ENCODE measurements at places on chromosomes 5 and 9.

DNA sequence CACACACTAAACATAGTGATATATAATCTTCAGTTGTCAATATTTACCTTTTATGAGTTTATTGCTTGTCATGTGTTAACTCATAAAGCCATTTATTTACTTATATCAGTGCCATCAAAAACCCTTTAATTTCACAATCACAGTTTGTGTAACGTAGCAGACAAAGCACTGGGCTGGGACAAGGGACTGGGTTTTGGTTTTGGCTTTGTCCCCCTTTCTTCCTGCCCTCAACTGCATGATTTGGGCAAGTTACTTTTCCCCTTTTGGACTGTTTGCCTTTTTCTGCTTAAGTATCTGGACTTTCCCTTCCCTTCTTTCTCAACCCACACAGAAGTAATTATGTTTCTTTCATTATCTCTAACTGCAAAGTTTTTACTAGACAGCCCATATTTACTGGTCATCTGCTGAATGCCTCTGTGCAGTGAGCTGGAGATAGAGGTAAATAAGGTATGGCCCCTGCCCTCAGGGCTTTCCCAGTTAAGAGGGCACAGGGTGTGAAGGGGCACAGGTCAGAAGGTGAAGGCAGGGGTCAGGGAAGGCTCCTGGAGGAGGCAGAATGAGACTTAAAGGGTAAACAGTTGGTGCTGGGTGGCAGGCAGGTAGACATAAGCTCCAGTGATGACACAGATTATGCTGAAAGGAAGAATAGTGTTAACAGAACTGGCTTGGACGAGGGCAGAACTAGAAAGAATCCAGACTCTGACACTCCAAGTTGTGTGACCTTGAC lies 14.8 kb upstream of the NR3C1 start:
- no peak for DNase-seq

DNA sequence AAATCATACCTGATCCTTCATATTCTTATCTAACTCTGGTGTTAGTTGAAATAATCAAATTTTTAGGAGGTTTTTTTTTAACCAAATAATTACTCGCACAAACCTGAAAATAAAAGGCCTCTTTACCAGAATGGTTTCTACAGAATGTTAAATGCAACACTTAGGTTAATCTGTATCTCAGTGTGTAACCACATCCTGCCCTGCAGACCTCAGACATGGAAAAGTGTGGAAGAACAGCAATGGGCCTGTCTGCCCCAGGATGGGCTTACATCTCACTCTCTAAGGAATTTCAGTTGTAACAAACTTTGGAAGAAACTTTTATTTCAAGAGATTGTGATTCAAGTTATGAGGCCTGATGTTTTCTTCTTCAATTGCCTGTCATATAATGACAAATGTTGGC lies 32.5 kb upstream of the MIER3 start:
- no peak for DNase-seq

DNA sequence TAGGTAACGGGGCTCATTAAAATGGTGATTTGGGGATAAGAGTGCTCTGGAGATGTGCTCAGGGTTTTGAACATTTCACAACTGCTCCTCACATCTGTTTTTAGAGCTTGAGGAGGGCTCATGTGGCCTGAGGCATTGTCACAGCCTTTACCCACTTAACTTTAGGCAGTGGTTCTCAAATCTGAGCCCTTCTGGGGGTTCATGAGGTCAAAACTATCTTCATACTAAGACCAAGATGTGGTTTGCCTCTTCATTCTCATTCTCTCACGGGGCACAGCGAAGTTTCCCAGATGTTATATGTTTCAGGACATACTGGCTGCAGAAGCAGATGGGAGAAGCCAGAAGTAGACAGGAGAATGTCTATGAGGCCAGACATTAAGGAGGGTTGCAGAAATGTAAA lies 38.4 kb downstream of the STXBP1 start:
- DNase-seq: no peak

DNA sequence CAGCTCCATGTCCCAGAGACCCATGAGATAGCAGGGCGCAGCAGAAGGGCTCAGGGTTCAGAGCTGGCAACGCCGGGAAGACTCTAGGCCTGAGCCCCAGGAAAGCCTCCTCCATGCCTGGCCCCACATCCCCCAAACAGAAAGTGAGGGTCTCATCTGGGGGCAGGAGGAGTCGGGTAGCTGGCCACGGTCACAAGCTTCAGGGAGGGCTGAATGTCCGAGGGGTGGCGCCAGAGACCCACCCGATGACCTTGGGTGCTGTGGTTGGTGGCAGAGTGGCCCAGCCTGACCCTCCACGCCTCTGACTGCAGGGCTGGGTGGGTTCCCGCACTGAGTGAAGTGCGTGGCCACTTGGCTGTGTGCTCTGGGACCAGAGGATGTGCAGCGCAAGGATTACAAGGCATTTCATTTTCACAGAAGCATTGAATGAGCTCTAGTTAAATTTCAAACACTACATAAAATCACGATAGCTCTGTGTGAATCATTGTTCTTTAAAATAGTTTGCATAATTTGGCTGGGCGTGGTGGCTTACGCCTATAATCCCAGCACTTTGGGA lies 3.0 kb downstream of the C8G start:
- DNase-seq: no peak

- DNase-seq: no peak
Measured at GRCh38 chr5:76385540-76385939, 17.5 kb upstream of the IQGAP2 start.

DNA sequence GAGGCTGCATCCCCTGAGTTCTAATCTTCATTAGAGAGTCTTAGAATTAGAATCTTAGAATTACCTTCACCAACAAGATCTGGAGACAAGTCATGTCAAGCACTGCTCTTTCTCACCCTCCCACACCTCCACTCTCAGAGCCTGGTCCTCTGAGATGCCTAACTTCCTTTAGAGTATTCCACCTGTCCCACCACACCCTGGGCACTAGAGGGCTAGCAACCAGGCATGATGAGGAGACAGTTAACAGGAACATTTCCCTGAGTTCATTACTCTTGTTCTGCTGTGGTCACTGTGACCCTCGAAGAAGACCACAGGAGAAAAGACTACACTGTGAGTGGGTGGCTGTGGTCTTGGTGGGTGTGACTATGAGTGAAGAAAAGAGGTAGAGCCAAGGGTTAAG lies 25.2 kb upstream of the MAP1B start:
- no peak for DNase-seq

DNA sequence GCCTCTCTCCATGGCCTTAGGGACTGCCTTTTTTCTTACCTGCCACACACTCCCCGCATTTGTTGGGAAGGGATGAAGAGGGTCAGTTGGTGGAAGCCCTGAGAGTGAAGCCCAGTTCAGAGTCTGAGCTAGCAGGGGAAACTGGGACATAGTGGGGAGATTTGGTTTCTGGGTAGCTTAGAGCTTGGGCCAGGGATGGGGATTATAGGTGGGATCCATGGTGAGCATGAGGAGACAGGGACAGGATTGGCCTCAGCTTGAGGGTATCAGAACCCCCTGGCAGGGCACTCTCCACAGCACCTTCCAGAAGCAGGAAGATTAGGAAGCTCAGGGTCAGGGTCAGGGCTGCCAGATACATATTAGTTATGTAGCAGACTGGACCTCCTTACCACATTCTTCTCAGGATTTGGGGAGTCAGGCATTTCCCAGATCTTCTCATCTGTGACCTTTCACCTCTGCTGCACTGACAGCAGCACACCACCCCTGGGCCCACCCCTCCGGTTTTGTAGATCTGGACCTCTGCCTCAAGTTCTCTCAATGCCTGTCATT lies 17.9 kb downstream of the OR13J1 start:
- no peak for DNase-seq

DNA sequence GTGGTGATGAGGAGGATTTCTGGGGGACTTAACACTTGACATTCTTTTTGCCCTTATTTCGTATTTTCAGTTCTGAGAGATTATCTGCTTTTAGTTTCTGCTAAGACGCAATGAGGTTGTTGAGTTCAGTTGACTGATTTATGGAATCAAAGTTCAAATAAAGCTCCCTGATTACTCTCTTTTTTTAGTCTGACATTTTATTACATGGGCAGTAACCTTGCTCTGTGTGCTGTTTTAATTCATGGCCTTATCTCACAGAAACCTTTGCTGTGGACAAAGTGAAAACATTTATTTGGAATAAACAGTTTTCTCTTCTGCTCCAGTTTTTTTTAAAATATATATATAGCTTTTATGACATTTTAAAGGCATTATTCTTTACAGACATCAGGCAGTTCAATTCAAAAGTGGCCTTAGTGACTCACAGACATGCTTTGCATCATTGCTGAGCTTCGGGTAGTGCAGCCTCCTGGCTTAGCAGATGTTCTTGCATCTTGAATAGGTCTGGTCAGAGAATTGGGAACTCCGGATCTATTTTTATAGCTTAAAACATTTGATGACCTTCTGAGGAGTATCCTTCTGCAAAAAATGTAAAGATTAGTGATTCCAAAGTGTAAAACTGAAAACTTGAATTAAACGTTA lies 162.9 kb downstream of the FAM170A start:
- DNase-seq: no peak

GRCh38 chr5:75617736-75618352 lies 6.6 kb downstream of the ANKDD1B start:
- DNase-seq: no peak

- peak; percentile 61 for DNase-seq
Measured at GRCh38 chr5:149730620-149731331, 666 bp downstream of the PPARGC1B start.

GRCh38 chr5:546376-546908 lies 22.2 kb upstream of the SLC9A3 start:
- no peak for DNase-seq

DNA sequence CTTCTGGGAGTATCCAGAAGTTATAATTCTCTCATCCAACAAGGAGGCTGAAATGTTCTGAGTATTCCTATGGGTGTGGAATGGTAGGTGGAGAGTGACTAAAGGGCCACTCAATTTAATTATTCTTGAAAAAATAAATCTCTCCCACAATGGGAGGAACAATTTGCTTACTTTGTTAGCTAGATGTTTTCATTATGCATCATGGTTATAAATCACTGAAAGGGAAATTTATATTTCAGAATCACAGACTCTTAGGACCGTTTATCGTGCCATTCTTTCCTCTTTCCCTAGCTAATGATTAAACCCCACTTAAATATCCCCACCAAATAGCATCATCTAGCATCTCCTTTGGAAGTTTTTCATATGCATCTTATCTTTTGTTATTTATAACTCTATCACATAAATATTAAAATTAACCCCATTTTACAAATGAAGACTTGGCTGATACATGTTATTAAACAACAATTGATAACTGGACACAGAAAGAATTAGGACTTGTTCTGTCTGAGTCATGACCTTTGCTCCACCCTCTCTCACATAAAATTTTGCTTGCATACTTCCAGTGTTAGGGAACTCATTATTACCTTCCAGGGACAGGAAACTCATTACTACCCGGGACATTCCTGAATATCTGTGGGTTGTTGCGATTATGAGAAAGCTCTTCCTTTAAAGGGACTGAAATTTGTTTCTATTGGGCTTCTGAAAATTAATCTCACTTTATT lies 94.9 kb upstream of the NMUR2 start:
- DNase-seq: no peak

GRCh38 chr9:135251996-135252760 lies 164.7 kb downstream of the OLFM1 start:
- DNase-seq: no peak

GRCh38 chr9:100084128-100084453 lies 14.7 kb downstream of the ERP44 start:
- DNase-seq: no peak

DNA sequence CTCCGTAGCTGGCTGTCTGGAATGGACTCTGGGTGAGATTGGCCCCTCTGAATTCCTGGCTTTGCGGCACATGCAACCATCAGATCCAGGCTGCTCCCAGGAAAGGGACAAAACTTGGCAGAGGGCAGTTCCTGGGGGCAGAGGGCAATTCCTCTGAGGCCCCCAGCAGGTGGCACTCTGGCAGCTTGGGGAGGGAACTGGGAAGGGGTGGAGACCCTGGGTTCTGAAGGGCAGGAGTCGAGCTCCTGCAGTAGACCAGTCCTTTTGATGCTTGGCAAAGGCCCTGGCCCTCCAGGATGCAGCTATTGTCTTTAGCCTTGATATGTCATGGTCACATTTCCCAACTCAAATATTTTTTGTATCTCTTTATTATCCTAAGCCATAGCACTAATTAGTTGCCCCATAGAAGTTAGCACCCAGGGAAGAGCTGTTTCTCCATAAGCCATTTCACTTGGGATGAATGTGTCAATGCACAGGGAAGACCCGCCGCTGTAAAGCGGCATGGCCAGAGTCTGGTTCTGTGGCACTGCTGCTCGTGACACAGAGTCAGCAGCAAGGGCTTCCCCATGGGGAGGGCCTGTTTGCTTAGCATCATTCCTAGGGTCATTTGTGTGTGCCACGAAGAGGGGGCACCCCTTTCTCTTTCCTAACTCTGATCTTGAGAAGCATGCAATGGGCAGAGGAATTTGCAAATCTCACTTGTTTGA lies 51.2 kb upstream of the CDK20 start:
- DNase-seq: no peak

DNA sequence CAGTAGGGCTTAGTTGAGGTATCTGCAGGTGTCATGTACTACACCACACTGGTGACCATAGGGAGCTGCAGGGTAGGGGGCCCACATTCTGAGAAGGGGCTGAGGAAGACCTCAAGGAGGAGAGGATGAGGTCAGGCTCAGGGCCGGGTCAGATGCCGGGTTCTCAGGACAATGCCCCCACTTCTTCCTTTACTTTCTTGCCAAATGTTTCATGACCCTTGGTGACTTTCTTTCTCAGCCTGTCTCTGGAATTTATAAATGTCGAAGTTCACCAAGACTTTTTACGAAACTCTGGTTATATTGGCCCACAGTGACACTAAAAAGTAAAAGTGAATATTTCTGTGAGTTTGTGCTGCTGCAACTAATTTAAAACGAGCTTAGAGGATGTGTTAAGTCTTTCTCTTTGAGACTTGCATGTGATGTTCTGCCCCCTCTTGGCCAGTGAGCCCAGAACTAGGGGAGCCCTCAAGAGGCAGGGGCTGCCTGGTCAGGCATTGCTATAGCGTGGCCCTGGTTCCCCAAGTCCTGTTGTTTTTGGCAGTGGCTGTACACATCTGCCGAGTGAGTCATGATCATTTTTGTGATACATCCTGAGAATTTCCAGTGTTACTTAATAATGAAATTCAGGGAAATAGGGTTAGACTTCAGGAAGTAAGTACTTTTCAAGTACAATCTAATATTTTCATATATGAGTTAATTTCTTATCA lies 11.2 kb downstream of the ACO1 start:
- no peak for DNase-seq

DNA sequence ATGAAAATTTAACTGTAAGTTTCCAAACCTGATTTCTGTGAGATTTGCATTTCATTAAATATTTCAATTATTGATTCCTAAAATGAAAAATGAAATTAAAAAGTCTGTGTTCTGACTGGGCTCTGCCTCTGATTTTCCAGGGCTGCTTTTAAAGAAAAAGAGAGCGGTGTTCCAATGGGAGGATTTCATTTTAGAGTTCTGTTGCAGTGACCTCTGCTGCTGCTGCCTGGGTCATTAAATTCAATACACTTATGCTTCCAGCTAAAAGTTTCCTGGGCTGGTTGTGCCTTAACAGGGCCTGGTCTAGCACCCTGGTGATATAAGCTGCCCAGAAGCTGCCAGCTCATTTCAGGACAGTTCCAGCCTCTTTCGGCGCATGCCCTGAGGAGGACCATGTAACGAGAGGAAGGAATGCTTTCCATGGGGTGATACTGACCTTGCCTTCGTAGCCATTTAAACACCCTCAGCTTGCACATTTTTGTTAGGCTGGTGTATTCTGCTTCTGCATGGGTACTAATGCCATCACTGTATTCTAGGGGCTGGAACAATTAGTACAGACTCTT lies 93.3 kb downstream of the TMEM174 start:
- no peak for DNase-seq

All from GM12892 (cell line).